Fibroblast of the conjunctiva (primary cell): ENCODE measurements at places on chromosomes 2 and 18.
A peak's percentile ranks its signal among the peaks of the same experiment; 100 is the strongest.

- DNase-seq, result no peak
These were observed 26.8 kb downstream of the DSG4 start for GRCh38 chr18:31403409-31403808.

GRCh38 chr18:55588111-55588869 lies at the start of gene TCF4:
Gene TCF4, minus strand, starts transcription at chr18:55588192. Its CDS starts 1,076 bp downstream, at chr18:55587116.
- no peak for DNase-seq

DNA sequence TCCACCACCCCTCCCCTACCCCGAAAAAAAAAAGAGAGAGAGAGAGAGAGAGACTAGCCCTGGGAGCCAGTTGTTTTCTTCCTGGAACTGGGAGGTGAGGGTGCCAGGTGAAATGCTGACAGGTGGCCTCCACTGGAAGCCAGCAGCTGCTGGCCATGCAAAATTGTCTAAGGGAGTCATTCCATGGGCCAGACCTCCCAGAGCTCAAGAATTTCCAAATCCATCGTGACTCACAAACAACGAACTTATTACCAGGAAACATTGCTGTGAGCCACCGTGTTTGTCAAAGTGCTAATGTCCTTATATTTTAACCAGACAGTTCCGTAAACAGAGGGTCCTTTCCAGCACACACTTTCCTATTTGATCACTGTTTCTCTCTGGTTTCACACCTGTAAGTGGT lies 68.5 kb upstream of the PID1 start:
- DNase-seq, result no peak

DNA sequence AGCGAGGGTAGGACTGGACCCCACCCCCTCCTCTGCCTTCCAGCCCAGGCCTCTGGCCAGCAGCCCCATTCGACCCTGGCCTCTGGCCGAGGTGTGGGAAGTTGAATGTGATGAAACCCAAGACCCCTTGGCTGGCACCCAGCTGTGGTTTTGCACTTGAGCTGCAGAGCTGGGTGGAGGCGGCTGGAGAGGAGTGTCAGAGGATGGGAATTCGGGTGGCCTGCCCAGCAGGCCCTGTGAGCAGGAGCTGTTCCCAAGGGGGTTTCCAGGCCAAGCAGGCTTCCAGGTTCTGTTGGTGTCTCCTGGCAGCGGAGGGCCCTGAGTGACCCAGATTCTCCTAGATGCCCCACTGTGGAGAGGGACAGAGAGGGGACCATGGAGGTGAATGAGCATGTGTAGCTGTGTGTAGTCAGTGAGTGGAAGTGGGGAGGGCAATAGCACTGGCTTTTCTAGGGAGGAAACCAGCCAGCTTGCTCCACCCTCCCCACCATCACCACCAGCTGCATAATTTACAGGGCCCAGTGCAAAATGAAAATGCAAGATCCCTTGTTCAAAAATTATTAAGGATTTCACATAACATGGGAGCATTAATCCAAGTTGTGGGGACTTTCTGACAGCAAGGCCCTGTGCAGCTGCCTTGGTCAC lies 172.2 kb upstream of the HAAO start:
- peak; percentile 95 for DNase-seq

DNA sequence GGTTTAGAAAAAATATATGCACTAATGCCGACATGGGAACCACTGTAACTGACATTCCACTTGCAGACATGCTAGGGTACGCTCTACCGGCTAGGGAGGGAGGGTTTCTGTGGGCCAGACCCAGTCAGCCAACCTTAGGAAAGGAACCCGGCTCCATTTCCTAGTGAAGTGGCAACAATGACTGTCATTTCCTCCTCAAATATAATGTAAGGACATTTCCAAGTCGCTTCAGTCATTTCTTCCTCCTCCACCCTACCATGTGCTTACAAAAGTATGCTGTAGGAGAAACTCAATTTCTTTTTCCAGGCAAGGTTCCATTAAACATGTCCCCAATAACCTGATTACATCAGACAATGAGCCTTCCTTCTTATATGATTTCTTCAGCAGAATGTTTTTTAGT lies 64.3 kb upstream of the PSMD14 start:
- no peak for DNase-seq

DNA sequence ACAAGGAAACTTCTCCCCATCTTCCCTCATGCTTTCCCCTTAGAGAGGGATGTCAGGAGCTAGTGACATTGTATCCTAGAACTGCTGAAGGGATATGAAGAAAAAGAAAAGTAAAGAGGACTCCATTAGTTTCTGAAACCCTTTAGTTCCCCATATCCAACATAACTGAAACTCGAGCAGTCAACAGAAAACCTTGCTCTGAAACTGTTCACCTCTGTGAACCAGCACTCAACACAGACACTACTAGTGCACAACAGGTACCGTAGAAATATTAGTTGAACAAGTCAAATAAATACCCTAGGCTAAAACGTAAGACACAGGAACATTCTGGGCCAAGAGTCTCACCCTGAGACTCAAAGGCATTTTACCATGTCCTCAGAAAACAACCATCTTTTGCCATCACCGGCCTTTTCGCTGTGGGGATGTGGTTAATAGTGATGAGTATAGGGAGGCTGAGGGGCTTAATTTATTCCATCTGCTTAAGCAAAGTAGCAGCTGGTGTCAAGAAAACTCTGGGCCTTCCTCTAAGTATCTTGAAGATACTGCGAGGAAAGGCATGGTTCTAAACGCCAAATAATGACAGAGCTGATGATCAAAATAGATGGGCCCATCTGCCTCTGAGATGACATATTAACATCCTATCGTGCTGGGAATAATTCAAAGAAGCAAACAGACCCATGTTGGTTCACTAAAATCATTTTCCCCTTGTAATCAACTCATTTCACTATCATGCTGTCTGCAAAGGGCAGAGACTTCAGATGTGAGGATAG lies 156.8 kb downstream of the STK39 start:
- no peak for DNase-seq

DNA sequence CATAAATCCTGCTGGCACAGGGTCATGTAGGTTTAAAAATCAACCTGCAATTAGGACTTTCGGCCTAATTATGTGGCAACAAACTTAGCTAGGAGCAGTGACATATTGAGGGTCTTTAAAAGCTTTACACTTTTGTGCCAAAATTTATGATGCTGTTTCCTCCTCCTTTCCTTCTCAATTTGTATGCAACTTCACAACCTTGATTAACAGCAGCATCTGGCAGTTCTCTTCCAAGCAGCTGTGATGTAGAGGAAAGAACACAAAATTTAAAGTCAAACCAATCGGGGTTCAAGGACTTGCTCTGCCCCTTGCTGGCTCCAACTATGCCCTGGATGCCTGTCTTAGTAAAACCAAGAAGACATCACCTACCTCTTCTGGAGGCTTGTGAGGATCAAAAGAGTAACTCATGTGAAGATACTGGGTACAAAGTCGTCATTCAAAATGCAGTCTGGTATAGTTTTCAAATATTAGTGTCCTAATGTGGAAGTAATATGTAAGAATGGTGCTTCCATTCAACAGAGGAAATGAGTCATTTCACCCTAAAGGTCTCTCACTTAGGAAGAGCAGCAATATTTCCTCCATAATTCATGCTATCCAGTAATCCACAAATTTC lies 94.7 kb downstream of the ANKRD44 start:
- DNase-seq, result no peak

DNA sequence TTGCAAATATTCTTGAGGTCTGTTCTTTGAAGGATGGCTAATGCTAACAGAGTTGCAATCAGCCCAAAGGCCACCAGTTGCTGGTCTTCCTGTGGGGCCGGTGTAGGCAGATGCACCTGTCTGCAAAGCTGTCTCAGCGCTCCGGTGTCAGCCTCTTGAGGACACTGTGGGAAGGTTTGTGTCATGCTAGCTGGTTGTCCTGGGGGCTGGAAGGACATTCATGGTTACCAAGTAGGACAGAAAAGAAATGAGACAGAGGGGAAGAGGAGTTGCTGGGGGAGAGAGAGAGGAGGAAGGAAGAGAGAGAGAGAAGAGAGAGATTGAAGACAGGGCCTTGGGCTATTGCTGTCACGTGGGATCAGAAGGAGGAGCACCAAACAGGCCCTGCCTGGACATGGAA lies 639.6 kb upstream of the HS6ST1 start:
- no peak for DNase-seq

- DNase-seq, result no peak
These were observed 3.7 kb downstream of the KLHL14 start for GRCh38 chr18:32769071-32769585.
